Mesothelial cell of epicardium (in vitro differentiated cells): ENCODE measurements at places on chromosomes 2 and 18.
A peak's percentile ranks its signal among the peaks of the same experiment; 100 is the strongest.

DNA sequence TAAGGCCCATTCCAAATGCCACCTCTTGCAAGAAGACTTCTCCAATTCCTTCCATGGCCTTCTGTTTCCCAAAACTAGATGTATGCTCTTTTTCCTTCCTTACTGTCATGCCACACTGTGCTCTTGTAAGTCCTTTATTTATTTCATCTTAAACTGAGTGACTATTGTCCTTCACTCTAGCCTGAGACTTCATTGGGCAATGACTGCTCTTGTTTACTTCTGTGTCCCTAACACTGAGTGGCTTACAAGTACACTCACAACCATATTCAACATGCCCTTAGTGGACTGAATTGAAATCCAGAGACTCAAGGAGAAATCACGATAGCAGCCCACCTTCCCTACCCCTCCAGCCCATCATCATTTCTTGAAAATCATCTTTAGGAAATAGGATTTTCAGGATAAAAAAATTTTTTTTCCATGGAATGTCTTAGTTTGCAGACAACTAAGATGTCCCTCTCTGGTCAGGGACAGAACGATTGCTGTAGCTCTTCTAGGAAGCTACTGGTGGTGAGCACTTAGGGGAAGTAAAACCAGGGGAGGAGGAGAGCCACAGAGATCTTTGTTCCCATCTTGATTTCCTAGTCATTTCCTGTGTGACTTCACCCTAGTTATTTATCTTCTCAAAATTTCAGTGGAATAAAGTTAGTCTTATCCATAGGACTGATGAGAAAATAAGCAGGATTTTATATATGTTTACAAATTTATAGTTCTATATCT, 80.7 kb downstream of the CYRIA start:
- no peaks in the 10 kb centered on the region for H3K27me3 ChIP-seq
- peaks cover 15% of the 10 kb centered on the region for H3K4me1 ChIP-seq
- H3K4me3 ChIP-seq = no peak overlapping the region

- H3K27me3 ChIP-seq = no peaks in the 10 kb centered on the region
- DNase-seq = no peak
- H3K4me1 ChIP-seq = peaks cover 36% of the 10 kb centered on the region
- peaks cover 2% of the 10 kb centered on the region for H3K36me3 ChIP-seq
- no peak overlapping the region for H3K27ac ChIP-seq
- H3K4me3 ChIP-seq = no peak overlapping the region
These were observed 5.7 kb upstream of the WIPF1 start for GRCh38 chr2:174603280-174603679.

DNA sequence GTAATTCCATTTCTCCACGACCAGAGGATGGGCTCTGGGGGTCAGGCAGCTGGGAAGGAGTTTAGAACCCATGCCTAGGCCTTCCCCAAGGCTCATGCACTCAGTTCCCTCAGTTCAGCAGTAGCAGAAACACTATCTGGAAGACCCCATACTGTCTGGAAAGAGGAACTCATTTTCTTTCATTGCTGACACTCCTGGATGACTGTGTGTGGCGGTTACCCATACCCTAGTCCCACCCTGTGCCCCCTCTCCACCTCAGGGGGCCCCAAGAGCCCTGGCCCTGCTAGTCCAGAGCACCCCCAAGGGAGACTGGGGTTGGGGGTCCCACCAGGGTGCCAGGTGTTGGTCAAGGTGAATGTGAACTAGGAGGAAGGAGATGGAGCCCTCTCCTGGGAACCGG, 29.5 kb downstream of the TPRKB start:
- H3K27me3 ChIP-seq = peaks cover 64% of the 10 kb centered on the region
- no peak for DNase-seq
- no peaks in the 10 kb centered on the region for H3K36me3 ChIP-seq

DNA sequence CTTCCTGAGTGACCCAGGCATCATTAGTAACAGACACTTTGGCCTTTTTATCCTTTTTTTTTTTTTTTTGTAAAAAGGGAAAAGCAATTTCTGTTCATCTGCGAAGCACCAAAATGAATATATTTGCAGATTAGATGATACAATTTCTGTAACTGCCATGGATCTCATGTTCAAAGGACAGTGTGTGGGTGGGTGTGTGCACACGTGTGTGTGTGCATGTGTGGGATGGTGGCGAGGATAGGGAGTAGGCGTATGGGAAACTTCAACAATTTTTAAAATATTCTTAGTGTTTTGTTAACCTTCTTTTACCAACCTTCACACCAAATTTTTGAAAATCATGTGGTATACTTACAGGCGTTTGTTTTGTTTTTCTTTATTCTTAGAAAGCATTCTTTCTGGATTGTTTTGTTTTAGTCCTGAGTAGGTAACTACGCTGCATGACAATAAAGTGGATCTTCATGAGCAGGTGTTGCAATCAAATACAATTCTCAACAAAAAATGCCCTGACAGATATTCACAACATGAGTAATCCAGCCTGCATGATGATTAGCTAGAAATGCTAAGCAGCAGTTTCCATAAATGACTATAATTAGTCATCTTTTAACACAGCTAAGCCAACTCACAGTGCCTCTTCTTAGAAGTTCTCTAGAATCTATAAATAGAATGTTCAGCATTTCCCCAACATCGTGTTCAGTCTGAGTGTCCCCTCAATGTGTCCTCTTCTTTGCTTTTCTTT, 53.5 kb upstream of the RMDN2 start:
- H3K4me1 ChIP-seq = peaks cover 55% of the 10 kb centered on the region
- H3K27me3 ChIP-seq = peaks cover 10% of the 10 kb centered on the region
- no peak overlapping the region for H3K27ac ChIP-seq
- DNase-seq = no peak
- no peaks in the 10 kb centered on the region for H3K36me3 ChIP-seq

GRCh38 chr2:217983276-217984233, 19.2 kb downstream of the TNS1 start:
- no peak for DNase-seq
- H3K27ac ChIP-seq = no peak overlapping the region

DNA sequence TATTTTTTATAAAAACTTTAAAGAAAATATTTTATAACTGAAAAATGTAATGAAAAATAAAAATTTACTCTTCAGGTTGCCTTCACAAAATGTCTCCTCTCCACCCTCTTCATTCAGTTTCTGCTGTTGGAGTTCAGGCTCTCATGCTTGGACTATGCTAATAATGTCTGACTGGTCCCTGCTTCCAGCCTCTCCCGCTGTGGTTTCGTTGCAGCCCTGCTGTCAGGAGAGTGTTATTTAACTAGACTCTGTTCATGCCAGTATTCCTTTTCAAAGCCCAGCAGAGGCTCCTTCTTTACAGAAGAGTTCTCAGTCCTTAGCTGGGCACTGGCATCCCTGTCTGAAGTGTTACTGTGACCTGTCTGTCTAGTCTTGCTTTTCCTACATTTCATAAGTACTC, 40.4 kb downstream of the CLIP4 start:
- H3K36me3 ChIP-seq = peaks cover 44% of the 10 kb centered on the region
- H3K4me1 ChIP-seq = no peaks in the 10 kb centered on the region
- no peak overlapping the region for H3K27ac ChIP-seq

- H3K27me3 ChIP-seq = no peaks in the 10 kb centered on the region
- H3K4me1 ChIP-seq = peaks cover 20% of the 10 kb centered on the region
- H3K36me3 ChIP-seq = no peaks in the 10 kb centered on the region
- DNase-seq = no peak
These were observed 20.8 kb upstream of the PUM2 start for GRCh38 chr2:20371323-20372025.

- H3K27ac ChIP-seq = no peak overlapping the region
- H3K36me3 ChIP-seq = no peaks in the 10 kb centered on the region
- no peaks in the 10 kb centered on the region for H3K27me3 ChIP-seq
- H3K4me3 ChIP-seq = no peak overlapping the region
- H3K4me1 ChIP-seq = peaks cover 7% of the 10 kb centered on the region
- DNase-seq = no peak
These were observed 1362.7 kb upstream of the CHAC2 start for GRCh38 chr2:52404866-52405265.

- no peaks in the 10 kb centered on the region for H3K4me1 ChIP-seq
- no peak overlapping the region for H3K4me3 ChIP-seq
- no peaks in the 10 kb centered on the region for H3K36me3 ChIP-seq
- H3K27me3 ChIP-seq = no peaks in the 10 kb centered on the region
These were observed 207.7 kb upstream of the CRIM1 start for GRCh38 chr2:36147670-36148390.

GRCh38 chr2:215728504-215729065, 284.8 kb downstream of the MREG start:
- H3K27ac ChIP-seq = no peak overlapping the region
- no peak overlapping the region for H3K4me3 ChIP-seq
- peaks cover 4% of the 10 kb centered on the region for H3K36me3 ChIP-seq
- DNase-seq = no peak
- H3K4me1 ChIP-seq = no peaks in the 10 kb centered on the region

GRCh38 chr2:190637281-190637734, 11.6 kb upstream of the NAB1 start:
- H3K4me3 ChIP-seq = no peak overlapping the region
- H3K27me3 ChIP-seq = no peaks in the 10 kb centered on the region
- H3K4me1 ChIP-seq = peaks cover 38% of the 10 kb centered on the region

GRCh38 chr18:3747176-3747973, 297.4 kb downstream of the TGIF1 start:
- H3K4me3 ChIP-seq = no peak overlapping the region
- DNase-seq = no peak
- H3K4me1 ChIP-seq = peaks cover 14% of the 10 kb centered on the region
- no peaks in the 10 kb centered on the region for H3K27me3 ChIP-seq
- peaks cover 8% of the 10 kb centered on the region for H3K36me3 ChIP-seq

- no peak overlapping the region for H3K4me3 ChIP-seq
- no peaks in the 10 kb centered on the region for H3K4me1 ChIP-seq
- no peak overlapping the region for H3K27ac ChIP-seq
- no peak for DNase-seq
- H3K27me3 ChIP-seq = peaks cover 10% of the 10 kb centered on the region
These were observed 91.2 kb downstream of the NCKAP5 start for GRCh38 chr2:133476931-133477615.

- no peak overlapping the region for H3K27ac ChIP-seq
- H3K4me1 ChIP-seq = peaks cover 6% of the 10 kb centered on the region
- H3K27me3 ChIP-seq = no peaks in the 10 kb centered on the region
- DNase-seq = peak; percentile 14
These were observed 45.1 kb upstream of the HPCAL1 start for GRCh38 chr2:10257500-10258147.

- H3K27ac ChIP-seq = no peak overlapping the region
- no peaks in the 10 kb centered on the region for H3K4me1 ChIP-seq
- H3K36me3 ChIP-seq = peaks cover 4% of the 10 kb centered on the region
- no peak for DNase-seq
- H3K27me3 ChIP-seq = no peaks in the 10 kb centered on the region
These were observed 663.3 kb upstream of the ACVR2A start for GRCh38 chr2:147181351-147182029.

- no peak overlapping the region for H3K4me3 ChIP-seq
- no peaks in the 10 kb centered on the region for H3K27me3 ChIP-seq
- H3K27ac ChIP-seq = no peak overlapping the region
- H3K4me1 ChIP-seq = peaks cover 37% of the 10 kb centered on the region
These were observed 131.5 kb upstream of the MEIS1 start for GRCh38 chr2:66303471-66303870.

DNA sequence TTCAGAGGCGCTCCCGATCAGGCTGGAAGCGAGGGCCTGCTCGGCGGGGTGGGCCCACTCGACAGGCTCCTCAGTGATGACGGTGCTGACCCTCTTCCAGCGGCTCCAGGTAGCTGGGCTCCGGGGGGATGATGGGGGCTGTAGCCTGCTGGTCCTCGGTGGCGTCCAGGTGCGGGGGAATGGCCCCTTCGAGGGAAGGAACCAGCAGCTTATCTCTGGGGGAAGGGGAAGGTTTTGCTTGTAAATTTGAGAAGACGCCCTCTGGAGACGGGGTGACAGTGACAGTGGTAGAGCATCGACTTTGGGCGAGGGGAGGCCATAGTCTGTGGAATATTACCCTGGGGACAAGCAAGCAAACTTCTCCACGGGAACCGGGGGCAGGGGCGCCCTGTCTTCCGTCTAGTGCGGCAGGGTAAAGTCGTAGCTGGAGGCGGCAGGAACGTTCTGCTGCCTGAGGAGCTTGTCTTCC, 891.9 kb upstream of the LRRTM1 start:
- H3K27ac ChIP-seq = no peak overlapping the region
- no peaks in the 10 kb centered on the region for H3K4me1 ChIP-seq
- H3K4me3 ChIP-seq = no peak overlapping the region

DNA sequence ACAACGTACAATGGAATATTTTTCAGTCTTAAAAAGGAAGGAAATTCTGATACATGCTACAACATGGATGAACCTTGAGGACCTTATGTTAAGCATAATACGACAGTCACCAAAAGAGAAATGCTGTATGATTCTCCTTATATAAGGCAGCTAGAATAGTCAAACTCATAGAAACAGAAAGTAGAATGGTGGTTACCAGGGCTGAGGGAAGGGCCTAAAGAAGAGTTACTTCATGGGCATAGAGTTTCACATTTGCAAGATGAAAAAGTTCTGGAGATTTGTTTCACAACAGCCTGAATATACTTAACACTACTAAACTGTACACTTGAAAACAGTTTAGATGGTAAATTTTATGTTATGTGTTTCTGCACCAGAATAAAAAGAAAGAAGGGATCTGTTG, 113.3 kb downstream of the GALNT1 start:
- DNase-seq = no peak
- H3K27ac ChIP-seq = no peak overlapping the region
- H3K36me3 ChIP-seq = peaks cover 14% of the 10 kb centered on the region
- no peaks in the 10 kb centered on the region for H3K27me3 ChIP-seq
- no peak overlapping the region for H3K4me3 ChIP-seq

GRCh38 chr2:37665604-37666362, 5.7 kb downstream of the CDC42EP3 start:
- no peak for DNase-seq
- no peaks in the 10 kb centered on the region for H3K27me3 ChIP-seq
- H3K4me3 ChIP-seq = no peak overlapping the region
- peaks cover 55% of the 10 kb centered on the region for H3K4me1 ChIP-seq
- peaks cover 15% of the 10 kb centered on the region for H3K36me3 ChIP-seq

DNA sequence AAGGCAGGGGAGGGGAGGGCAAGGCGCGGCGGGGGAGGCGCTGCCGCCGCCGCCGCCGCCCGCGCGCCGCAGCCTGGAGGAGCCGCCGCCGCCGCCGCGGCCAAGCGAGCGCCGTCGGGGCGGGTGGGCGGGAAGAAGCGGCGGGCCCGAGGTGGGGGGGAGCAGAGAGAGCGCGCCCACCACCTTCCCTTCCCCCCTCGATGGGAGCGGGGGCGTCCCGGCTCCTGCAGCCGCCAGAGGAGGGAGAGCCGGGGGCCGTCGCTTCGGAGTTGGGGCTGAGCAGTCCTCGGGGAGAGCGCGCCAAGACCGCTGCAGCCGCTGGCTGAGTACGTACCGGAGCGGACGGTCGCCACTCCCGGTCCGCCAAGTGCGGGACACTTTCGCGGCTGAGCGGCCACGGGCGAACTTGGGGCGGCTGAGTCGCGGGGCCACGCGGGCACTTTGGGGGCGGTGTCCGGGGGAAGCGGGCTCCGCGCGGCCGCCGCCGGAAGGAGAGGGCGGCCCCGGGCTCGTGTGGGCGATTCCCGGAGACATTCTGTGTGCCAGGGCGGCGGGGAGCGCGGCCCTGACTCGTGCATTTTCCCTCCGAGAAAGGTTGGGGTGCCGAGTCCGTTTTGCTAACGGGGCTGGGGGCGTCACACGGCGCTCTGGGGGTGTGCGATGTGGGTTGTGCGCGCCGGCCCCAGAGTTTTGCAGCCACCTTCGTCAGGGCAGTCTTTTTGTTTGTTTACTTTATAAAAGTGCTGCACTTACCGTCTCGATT, at the start of gene NAB1:
Gene NAB1, plus strand, starts transcription at position 49 of the 763 bp plus-strand sequence. CDS start 10,094 bp downstream, outside the sequence.
- H3K27ac ChIP-seq = peak within 1 kb of the TSS; percentile 92
- peak within 1 kb of the TSS; percentile 85 for H3K4me3 ChIP-seq
- no peak for DNase-seq
- H3K4me1 ChIP-seq = peaks cover 47% of the 10 kb centered on the region
- no peaks in the 10 kb centered on the region for H3K27me3 ChIP-seq
- H3K36me3 ChIP-seq = no peaks in the 10 kb centered on the region
